RCC 7860 (cell line): ENCODE measurements at places on chromosomes 7 and 10.

GRCh38 chr7:152363798-152364197 is 72.0 kb downstream of the KMT2C start:
- DNase-seq = no peak

DNA sequence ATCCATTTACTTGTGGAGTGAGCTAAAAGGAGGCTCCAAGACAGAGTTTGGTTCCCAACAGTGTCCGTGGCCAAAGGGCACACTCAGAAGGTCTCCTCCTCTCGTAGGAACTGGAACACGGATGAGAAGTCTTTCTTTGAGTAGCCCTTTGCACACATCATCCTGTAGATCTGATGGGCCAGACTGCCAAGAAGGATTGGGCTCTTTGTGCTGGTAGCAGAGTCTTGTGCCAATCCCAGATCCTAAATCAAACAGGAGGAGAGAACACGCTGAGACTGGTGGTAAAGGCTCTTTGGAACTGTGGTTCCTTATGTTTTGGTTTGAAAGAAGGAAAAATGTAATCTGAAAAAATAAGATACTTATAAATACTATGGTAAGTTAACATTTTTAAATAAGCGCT is 136.6 kb downstream of the HIBADH start:
- no peak for DNase-seq

DNA sequence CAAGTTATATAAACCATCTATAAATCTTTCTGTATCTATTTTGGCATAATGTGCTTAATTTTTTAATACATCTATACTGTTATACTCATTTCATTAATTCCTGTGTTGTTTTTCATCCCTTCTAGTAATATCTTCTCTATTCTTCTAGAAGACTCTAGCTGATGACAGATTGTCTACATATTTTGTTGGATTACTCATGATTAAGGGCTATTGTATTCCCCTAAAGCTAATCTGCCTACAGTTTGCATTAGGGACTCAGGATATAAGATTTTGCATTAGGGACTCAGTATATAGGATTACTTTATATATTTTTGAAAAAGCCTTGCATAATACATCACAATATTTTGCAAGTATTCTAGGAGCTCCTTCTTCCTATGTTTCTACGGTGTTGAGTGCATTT is 8.3 kb upstream of the SEMA3A start:
- no peak for DNase-seq

DNA sequence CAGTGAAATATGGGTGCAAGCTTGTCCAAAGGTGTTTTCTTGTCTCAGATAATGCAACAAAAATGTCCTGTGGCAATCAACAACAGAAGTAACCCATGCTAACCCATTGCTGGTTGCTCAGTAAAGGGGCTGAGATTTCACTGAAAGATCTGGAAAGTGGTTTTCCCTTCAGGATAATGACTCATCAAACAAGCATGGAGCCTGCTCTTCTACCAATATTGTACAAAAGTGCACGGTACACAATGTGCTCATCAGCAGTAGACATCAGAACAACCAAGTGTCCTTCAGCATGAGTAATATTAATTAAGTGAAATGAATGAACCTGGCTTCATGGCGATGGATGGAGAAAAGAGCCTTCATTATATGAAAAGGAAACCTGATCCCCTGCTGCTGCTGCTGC is 287.1 kb upstream of the NEBL start:
- peak; percentile 44 for DNase-seq

DNA sequence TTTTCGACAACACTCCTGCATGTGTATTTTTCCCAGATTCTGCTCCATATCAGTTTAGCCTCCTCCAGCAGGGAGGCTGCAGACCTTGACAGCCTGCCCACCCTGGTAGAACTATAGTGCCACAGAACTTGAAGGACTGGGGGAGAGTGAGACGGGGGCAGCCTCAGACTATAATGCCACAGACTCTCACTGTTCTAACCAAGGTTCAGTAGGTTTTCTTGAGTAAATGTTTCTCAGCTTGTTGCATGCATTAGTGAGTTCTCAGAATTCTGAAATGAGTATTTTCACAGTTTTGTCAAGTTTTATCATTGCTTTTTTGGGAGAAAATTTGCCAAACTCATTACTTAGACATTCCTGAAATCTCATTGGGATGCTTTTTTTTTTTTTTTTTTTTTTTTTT is 95.9 kb downstream of the ZNRF2 start:
- DNase-seq = no peak

- peak; percentile 92 for DNase-seq
Observed at GRCh38 chr7:116671681-116672595, at the start of gene MET. TSS of gene MET (plus strand) at chr7:116672196. CDS start at chr7:116699085, 26,889 bp downstream.

- DNase-seq = no peak
Observed at GRCh38 chr10:128116187-128116586, 10.0 kb downstream of the MKI67 start.

GRCh38 chr10:1961989-1962388 is 224.7 kb upstream of the ADARB2 start:
- no peak for DNase-seq

DNA sequence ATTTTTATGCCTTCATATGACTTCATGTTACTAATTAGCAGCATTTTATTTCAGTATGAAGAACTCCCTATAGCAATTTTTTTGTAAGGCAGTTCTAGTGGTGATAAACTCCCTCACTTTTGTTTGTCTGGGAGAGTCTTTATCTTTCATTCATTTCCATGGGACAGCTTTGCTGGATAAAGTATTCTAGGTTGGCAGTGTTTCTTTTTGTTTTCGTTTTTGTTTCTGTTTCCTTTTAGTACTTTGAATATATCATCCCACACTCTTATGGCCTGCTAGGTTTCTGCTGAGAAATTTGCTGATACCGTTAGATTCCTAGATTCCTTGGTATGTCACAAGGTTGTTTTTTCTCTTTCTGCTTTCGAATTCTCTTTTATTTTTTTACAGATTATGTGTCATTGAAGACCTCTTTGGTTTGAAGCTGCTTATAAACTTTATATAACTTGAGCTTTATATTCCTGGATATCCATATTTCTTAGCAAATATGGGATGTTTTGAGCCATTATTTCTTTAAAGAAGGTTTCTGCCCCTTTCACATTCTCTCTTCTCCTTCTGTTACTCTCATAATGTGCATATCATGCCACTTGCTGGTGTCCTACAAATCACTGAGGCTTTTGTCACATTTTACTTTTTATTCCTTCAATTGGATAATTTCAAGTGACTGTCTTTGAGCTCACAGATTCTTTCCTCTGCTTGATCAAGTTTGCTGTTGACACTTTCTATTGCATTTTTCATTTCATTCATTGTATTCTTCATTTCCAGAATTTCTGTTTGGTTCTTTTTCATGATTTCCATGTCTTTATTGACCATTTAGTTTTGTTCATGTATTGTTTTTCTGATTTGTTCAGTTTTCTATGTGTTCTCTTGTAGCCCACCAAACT is 28.9 kb upstream of the AHR start:
- DNase-seq = no peak

DNA sequence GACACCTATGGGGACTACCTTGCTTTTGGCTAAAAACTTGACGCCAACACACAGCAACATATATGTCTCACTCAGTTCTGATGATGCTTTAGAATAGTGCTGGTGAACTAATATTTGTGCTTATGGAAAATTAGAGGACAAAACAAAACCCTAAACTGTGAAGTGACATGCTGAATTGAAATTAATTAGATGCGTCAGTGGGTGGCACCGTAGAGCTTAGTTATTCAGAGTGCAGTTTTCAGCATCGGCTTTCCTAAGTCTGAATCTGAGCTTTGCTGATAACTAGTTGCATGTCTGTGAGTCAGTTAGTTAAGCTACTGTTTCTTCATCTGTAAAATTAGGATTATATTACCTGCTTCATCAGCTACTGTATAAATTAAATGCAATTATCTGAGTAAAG is 245.0 kb upstream of the SORCS1 start:
- DNase-seq = no peak

DNA sequence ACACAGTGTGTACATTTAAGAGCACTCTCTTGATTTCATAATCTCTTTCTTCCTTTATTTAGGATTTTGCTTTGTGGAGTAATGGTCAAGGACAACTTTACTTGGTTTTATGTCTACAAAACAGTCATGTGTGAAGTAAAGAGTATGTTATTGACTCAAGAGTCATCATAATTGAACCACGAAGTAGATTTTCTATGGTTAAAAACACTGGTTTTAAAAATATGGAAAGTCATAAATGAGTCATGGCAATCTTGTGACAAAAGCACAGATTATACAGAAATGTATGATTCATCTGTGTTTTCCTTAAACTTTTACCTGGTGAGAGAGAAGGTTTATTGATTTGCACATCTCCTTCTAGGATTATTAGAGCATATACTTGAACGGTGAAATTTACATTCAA is 969.7 kb downstream of the GATA3 start:
- no peak for DNase-seq

- no peak for DNase-seq
Observed at GRCh38 chr7:46633200-46633599, 712.1 kb upstream of the IGFBP3 start.
